Activated CD4-positive, alpha-beta T cell treated with anti-CD3 and anti-CD28 coated beads for 1 hour (primary cell): ENCODE measurements at places on chromosomes 1 and 21.

DNA sequence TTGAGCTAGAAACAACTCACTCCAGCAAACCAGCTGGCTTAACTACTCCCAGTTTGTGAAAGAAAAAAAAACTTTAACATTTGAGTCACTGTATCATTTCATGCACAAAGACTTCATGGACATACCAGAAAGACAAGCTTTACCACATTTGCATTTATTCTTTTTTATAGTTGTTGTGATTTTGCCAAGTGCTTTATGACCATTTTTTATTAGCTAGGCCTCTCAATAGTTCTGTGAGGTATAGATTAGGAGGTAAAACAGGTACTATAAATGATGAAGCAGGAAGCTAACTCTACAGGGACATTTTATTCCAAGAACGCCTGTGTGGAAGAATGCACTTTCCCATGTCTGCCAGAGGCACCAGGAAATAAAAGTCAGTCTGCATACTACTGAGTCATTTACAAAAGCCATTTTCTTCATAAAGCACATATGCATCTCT, 8.2 kb upstream of the DENND1B start:
- no peak for DNase-seq

- DNase-seq, result no peak
Measured at GRCh38 chr1:171611306-171611705, 10.7 kb upstream of the MYOCOS start.

DNA sequence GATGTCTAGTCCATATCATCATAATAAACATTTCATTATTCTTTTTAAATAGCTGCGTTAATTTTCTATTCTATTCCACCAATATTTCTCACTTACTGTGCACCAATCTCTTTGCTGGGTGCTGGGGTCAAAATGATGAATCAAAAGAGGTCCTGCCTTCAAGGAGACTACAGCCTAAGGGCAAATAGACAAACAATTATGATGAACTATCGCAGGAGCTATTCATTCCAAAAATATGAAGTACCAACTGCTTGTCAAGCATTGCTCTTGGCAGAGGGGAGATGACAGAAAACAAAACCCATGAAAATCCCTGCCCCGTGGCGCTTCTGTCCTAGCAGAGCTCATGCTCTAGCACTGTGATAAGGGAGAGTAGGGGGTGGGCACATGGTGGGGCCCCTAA, 28.8 kb upstream of the SLC26A9 start:
- DNase-seq, result no peak

GRCh38 chr1:226523646-226524406, 24.7 kb upstream of the STUM start:
- no peak for DNase-seq

- no peak for DNase-seq
Measured at GRCh38 chr21:44275041-44275440, 10.6 kb upstream of the AIRE start.

DNA sequence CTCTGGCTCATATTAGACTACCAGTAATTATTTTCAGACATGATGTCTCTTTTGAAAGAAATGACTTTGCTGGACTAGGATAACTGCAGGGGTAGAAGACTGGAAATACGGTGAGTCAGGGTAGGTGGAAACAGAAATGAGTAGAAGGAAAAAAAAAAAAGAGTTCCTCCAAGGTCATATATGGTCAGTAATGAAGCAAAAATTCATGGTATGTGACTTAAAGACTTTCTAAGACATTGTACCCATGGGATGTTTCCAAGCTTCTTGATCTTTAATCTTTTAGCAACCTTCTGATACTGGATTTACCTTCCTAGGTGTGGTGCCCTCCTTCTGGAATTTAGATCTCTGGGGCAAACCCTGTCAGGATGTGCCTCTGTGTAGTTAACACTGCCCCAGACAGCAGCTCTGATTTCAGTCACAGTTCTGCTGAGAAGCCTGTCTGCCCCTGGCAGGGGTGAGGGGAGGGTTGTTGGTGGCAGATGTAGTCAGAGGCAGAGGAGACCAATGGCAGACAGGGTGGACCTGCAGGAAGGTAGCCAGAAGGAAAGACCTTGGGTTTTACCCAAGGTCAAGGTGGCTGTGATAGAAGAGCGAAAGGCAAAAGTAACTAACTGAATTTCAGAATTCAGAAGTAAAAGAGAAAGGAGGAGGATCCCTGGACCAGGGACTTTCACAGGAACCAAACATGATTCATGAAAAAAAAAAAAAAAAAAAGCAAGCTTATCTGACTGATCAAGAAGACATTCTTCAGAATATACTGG, 44.1 kb upstream of the BCL10 start:
- DNase-seq, result no peak

DNA sequence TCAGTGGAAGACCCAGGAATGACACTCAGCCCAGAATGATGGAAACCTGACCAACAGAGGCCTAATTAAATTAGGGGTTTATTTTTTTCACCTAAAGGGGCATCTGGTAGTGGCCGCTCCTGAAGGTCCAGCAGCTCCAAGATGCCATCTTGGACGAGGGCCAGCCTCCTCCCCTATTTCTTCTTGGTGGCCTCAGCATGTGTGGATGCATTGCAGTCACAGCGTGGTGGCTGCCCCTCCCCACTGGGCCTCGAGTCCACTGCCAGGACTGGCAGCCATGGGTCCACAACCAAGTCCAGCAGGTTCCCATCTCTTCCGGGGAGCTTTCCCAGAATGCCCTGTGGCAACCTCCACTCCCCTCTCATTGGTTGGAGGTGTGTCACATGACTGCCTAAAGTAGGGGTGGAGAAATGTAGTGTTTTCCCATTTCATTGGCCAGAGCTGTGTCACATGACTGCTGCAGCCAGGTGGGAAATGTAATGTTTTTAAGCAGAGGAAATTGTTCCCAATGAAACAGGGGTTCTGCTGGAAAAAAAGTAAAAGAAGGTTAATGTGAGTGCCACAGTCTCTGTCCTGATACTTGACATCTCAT, 628.2 kb downstream of the PTPRU start:
- no peak for DNase-seq

DNA sequence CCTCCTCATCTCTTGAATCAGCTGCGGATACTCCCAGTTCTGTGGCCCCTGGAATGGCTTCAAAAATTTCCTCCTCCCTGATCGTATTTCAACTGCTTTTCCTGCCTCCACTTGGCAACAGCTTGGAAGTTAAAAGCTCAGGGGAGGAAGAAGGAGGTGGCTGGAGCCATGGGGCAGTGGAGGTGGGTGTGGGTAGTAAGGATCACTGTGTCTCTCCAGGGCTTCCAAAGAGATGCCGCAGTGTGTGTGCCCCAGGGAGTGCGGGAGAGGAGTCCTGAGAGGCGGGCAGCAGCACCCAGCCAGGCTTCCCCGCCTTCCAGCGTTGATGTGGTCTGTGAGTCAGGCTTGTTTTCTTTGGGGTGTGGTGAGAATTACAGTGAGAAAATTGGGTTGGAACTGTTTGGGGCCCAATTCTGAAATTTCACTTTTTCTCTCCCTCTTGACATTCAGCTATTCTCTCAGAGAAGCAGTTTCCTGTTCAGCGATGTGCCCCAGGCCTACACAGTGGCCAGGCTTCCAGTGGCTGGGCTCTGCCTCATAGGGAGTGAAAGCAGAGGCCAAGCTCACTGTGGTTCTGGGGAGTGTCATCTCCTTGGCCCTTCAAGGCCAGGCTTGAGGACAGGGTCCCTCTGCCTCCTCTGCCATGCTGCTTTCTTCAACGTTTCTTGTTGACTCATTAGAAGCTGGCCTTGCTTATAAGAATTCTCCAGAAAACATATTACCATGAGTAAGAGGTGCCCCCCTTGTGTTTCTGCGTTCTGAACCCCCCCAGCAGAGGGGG, 69.0 kb downstream of the PGM1 start:
- DNase-seq, result no peak

DNA sequence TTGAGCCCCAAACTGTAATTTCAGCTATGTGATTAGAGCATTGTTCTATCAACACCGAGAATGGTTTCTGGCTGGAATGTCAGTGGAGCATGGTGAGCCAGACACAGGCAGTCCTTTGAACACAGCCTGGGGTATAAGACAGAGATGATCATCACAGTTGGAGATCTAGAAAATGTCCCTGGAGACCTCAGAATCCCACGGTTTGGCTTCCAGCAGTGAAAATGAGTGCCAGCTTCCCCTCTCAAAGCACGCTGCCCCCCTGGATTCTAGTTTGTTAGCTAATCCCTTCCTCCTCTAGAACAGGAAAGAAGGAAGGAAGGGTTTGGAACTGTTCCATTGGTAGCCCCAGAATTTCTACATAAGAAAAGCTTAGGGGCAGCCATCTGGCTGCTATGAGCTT, 59.9 kb upstream of the JAK1 start:
- DNase-seq, result no peak

GRCh38 chr1:173064011-173064410, 13.3 kb upstream of the TNFSF18 start:
- no peak for DNase-seq
